ENCODE measurements at places on chromosomes 11 and 22.

DNA sequence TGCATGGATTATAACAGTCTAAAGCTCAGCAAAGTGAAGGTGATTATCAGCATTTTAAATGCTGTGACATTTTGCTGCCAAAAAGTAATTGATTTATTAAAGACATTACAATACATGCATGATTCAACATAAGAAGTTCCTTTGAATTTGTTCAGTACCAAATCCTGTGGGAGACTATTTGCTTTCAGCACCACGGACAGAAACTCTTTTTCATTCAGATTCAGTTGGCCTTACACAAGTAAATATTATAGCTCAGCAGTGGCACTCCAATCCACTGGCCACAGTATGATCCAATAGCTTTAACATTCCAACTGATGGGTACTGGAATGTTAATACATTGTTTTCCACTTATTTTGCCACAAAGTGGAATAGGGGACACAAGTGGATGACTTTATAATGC lies 806.7 kb downstream of the NTM start:
- DNase-seq = no peak

- no peak for DNase-seq
These were observed 267.2 kb downstream of the BUD13 start for GRCh38 chr11:116505298-116506262.

DNA sequence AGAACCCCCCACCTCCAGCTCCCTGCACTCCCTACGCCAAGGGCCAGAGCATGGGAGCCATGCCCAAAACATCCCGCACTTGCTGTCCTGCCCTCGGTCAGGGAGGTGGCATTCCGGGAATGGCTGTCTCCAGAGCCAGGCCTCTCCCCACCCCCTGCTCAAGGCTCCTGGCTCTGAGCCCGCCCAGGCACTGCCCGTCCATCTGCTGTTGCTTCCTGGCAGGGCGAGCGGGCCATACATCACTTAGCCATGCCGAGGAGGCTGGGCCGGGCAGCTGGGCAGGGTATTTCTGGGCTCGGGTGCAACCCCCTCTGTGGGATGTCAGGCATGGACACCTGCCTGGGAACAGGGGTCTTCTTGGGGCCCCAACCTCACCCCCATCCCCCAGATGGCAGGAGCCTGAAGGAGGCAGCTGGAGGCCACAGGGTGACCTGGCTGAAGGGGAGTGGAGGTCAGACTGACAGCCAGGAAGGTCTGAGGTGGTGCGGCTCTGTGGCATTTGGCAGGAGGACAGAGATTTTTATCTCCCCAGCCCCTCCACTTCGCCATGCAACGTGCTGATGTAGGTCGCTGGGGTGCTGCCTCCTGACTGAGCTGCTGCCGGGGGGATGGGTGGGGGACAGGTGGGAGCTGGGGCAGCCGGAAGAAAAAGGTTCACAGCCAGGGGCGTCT lies 8.7 kb upstream of the CABP7 start:
- DNase-seq = peak; percentile 80

- DNase-seq = no peak
These were observed 4.6 kb downstream of the SLN start for GRCh38 chr11:107707215-107707671.

DNA sequence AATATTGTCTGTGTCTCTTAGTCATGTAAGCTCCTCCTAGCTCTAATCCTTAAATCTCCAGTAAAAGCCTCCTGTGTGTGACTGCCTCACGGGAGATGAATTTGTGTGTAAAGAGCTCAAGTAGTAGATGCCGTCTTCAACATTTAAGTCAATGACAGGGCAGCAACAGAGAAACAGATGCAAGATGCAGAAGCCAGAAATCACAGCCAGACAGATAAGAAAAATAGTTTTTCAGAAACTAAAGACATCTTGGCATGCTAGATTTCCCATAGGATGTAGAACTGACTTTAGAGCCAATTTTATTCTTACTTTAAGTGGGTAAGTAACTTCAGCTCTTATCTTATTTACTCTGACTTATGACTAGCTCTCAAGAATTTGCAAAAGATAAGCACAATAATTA lies 652.8 kb downstream of the KCNA4 start:
- no peak for DNase-seq

DNA sequence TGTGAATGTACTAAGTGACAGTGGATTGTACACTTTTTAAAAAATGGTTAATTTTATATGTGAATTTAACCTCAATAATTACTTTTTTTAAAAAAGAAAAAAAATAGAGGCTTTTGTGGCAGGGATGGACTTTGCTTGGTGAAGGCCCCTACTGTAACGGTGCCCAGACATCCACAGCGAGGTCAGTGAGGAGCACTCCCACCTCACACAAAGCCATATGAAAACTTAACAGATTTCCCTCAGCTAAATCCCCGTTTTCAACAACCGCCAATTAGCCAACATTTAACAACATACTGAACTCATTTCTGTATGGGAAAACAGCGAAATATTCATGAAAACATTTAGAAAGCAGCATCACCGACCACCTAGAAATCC lies 642 bp upstream of the C11orf58 start:
- DNase-seq = no peak

GRCh38 chr11:57087991-57088390 lies 93.8 kb upstream of the LRRC55 start:
- no peak for DNase-seq

DNA sequence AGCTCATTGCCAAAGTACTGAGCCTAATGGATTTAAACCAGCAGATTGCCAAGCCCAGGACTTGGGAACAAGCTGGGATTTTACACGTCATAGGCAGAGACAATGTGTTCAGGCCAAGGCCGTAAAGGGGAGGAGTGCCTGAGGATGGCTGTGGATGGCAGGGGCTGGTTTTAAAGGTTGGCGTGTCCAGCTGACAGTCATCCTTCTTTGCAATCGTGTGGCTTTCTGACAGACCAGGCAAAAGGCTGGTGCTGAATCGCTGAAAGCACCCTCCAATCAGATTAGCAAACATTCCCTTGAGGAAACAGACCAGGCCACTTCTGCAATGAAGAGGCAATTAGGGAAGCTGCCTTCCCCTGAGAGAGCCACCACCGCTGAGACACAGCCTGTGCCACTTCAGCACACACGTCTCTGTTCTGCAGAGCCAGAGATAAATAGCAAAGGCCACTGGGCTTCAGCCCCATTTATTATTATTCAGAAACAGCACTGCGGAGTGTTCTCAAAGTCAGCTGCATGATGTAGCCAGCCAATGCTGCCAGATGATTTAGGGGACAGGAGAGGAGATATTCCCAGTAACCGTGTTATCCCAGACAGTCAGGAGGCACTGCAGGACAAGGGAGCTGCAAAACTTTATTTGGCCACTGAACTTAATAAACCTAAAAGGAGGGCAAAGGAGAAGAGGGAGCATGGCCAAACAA lies 54.2 kb upstream of the CSNK2A3 start:
- no peak for DNase-seq

DNA sequence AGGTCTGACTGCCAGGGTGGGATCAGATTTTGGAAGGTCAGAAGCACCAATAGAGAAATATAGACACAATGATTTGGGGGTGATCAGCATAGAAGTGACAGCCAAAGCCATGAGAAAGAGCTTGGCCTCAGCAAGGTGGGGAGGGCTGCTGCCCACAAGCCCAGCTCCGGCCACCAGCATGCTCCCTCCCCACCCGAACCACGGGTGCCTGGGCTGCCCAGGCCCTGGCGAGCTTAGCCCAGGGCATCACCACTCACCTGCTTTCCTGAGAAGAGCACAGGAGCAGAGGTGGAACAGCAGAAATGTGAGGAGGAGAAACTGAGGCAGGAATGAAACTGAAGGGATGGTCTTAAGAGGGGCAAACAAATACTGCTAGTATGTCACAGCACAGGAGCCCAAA lies 48.8 kb downstream of the LRFN4 start:
- DNase-seq = no peak

- no peak for DNase-seq
These were observed 43.9 kb downstream of the RELT start for GRCh38 chr11:73420136-73420535.

- no peak for DNase-seq
These were observed 2.2 kb downstream of the RAB30 start for GRCh38 chr11:83069441-83070043.

GRCh38 chr11:122157653-122158161 lies 41.7 kb upstream of the BLID start:
- DNase-seq = no peak

GRCh38 chr22:35834061-35834460 lies 116.4 kb downstream of the APOL5 start:
- no peak for DNase-seq

GRCh38 chr22:17994424-17995108 lies 29.8 kb downstream of the MICAL3 start:
- DNase-seq = no peak

GRCh38 chr22:39253435-39254070 lies 8.8 kb upstream of the PDGFB start:
- peak; percentile 86 for DNase-seq

- no peak for DNase-seq
These were observed 182.0 kb downstream of the CHST1 start for GRCh38 chr11:45483416-45483815.

GRCh38 chr22:36017651-36018091 lies 11.0 kb downstream of the RBFOX2 start:
- no peak for DNase-seq

DNA sequence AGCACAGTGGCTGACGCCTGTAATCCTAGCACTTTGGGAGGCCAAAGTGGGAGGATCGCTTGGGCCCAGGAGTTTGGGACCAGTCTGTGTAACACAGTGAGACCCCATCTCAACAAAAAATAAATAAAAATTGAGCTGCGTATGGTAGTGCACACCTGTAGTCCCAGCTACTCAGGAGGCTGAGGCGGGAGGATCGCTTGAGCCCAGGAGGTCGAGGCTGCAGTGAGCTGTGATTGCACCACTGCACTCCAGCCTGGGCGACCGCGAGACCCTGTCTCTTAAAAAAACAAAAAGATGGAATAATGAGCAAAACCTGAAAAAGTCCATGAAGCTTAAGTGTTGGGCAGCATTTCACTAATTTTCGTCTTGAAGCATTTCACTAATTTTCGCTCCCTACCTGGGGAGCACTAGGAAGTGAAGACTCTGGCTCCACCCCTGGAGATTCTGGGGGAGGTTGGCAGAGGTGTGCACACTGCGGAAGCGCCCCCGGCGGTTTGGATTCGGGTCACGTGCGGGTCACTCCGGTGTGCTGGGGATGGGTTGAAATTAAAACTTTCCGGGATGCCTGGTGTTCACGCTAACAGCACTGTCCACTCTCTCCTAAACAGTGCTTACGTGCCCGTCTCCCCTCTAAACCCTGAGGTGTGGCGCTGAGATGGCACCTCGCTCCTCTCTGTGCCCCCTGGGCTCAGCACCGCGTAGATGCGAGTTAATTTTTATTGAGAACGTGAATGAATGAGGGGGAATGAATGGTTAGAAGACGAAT lies 906 bp upstream of the NAA40 start:
- peak; percentile 72 for DNase-seq
